Activated CD4-positive, alpha-beta T cell treated with anti-CD3 and anti-CD28 coated beads for 36 hours (primary cell): ENCODE measurements at places on chromosomes 1 and 21. TPM values are rescaled to one million over a fixed set of nuclear protein-coding genes. Genes with fewer than 3 reads are reported as not detected.

- DNase-seq = no peak
Measured at GRCh38 chr1:206892351-206892984, 4.8 kb upstream of the IL24 start.

DNA sequence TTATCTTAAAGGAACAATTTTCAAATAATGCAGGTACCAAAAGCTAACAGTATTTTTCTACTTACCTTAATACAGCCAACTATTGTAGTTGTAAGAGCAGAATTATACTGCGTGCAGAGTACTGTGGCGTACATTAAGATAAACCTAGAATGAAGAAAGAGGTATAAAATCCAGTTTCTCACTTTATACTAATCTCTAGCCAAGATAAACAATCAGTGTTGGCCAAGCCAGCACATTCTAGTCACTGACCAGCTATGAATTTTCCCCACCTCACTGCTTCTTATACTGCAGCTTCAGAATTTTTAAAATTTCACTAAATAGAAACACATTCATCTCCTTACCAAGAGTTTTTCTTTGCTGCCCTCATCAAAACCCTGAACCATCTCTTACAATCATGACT, 33.6 kb downstream of the SLC35D1 start:
- no peak for DNase-seq

DNA sequence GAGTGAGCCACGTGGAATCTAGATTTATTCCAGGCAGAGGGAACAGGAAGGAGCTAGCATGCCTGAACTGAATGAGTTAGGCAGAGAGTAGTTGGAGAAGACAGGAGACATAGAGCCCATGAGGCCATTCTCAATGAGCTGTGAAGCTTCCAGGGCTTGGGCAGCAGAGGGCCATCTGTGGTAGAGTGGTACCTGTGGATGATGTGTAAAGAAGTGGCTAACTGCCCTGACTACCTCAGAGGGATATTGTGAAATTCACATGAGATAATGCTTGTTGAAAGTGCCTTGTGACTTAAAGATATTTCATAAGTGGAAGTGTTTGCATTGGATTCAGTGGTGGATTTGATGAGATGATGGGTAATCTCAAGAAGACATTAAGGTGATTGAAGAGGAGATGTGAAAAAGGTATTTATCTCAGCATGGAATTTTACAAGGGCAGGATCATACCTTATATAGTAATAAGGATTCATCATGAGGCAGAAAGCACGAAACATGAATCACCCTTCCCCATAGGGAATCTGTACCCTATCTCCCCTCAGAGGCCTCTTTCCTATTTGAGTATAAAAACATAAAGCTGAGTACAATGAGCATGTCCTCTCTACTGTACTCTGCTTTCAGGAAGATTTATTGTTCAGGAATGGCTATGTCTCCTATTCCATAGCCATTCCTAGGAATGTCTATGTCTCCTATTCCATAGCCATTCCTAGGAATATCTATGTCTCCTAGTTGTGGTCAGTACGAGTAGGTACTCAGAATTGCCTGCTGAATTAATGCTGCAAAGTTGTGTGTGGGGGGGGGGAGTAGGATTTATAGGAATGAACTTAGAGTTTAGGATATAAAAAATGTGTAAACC, 146.8 kb downstream of the PAPPA2 start:
- DNase-seq = no peak

COL9A2 gene
- 3.0 TPM for total RNA-seq

DNA sequence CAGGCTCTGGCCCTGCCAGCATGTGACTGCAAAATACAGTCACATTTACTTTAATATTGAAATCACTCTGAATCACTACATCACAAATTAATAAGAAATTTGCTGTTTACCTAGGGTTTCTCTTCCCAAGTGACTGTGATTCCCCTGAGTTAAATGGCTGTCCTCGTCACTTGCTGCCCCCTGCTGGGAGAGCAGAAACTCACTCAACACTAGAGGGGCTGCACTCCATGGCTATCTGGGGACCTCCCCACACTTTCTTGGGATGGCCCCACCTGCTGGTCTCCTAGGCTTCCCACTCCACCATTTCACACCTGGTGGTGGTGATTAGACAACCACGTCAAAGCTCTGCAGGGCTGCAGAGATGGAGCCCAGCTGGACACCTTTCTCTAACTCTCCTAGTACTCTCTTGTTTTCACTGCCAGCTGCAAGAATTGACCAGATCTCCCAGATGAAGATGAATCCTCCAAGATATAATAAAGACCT, 63.4 kb downstream of the CD2 start:
- peak; percentile 88 for DNase-seq

OR2T33 gene
- total RNA-seq = not detected
